Stimulated activated naive B cell treated with anti-CD40 and anti-IgM and Interleukin-4, amounts not matched to agents 10 μg/mL and 1 μg/mL and 100 μg/mL, for 72 hours (primary cell): ENCODE measurements at places on chromosomes 2 and 18.

GRCh38 chr2:72036595-72036994 is 111.1 kb downstream of the CYP26B1 start:
- no peak for DNase-seq

- DNase-seq: no peak
Observed at GRCh38 chr2:231213931-231214642, 15.7 kb downstream of the ARMC9 start.

- no peak for DNase-seq
Observed at GRCh38 chr2:120870467-120870788, 134.8 kb downstream of the GLI2 start.

DNA sequence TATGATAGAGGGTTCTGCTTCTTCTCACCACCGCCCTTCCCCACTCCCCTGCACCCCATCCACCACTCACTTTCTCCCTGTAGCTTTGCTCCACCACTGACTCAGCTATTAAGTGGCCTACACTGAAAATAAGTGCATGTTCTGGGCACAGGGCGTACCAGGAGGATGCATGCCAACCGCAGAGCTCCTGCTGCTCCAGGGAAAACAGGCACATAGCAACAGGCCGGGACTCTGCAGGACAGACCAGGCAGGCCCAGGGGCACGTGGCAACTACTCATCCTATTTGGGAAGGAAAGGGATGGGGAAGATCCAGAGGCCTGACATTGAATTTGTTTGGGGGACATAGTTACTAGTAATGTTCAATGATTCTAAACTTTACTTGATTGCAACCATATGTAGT is 28.4 kb downstream of the ARL4C start:
- DNase-seq: no peak

GRCh38 chr18:56532176-56532840 is 106.1 kb downstream of the TXNL1 start:
- peak; percentile 24 for DNase-seq

DNA sequence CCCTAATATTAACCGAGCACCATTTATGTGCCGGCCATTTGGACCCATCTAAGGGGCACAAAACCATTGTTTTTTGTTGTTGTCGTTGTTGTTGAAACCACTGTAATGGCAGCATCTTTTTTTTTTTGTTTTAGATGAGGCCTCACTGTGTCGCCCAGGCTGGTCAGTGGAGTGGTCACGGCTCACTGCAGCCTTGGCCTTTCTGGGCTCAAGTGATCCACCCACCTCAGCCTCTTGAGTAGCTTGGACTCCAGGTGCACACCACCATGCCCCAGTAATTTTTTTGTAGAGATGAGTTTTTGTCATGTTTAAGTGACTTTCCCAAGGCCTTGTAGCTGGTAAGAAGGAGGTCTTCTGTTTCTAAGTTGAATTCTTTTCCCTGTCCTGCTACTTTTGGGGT is 33.0 kb downstream of the ASAP2 start:
- no peak for DNase-seq

GRCh38 chr2:229375251-229375650 is 104.2 kb upstream of the PID1 start:
- no peak for DNase-seq

- DNase-seq: no peak
Observed at GRCh38 chr2:122193622-122194021, 438.2 kb downstream of the TSN start.

- DNase-seq: no peak
Observed at GRCh38 chr2:62314291-62314690, 118.4 kb downstream of the B3GNT2 start.
